ENCODE measurements at places on chromosomes 6 and 20.

- no peak for DNase-seq
Observed at GRCh38 chr6:32406857-32407256, at the start of gene BTNL2. BTNL2 (minus strand) TSS chr6:32407181; CDS start chr6:32407123, 58 bp downstream.

DNA sequence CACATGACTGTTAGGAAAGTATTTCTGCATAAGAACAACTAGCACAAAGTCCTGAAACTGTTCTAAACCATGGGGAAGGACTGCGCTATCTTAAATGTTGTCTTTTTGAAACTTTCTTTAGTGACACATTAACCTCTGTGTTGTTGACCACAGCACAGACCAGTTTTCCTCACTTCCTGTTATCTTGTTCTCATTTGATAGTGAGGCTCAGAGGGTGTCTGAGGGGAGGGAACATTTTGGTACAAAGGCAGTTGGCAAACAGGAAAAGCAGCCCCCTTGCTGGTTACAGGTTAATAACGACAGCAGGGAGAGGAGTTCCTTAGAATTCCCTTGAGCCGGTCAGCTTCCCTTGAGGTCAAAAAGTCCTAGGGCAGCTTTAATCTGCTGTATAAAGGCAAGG is 143.5 kb upstream of the BMP2 start:
- DNase-seq = no peak

- peak; percentile 22 for DNase-seq
Observed at GRCh38 chr6:105179244-105180065, at the start of gene POPDC3. POPDC3 (minus strand) TSS chr6:105180014; CDS start chr6:105161909, 18,105 bp downstream.

- no peak for DNase-seq
Observed at GRCh38 chr20:60869625-60870024, 382.4 kb upstream of the CDH4 start.

- no peak for DNase-seq
Observed at GRCh38 chr20:62859721-62860120, 1.9 kb downstream of the TCFL5 start.

DNA sequence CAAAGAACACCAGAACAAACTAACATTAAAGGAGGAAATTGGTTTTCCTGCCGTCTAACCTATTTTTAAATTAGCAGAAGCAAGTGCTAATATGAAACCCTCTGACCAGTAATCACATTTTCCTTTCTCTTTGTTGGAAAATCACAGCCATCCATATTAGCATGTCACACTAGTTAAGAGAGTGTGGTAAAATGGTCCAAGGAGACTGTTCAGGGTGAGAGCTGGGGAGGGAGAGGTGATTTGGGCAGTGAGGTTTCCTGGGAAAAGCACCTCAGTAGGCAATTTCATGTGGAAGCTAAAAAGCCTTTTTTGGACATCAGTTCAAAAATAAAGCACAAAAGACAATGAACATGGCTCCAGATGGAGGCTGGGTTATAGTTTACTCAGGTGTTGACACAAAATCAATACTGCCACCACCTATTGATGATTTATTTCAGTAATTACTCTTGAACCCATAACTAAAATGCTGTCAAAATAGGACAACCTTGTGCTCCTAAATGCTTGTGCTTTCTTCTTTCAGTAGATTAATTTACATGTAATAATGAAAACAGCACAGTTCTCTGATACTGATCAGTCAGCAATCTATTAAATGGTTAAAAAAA is 333.2 kb downstream of the SAMD5 start:
- DNase-seq = no peak

GRCh38 chr6:39080246-39080875 is 31.8 kb downstream of the GLP1R start:
- DNase-seq = no peak

DNA sequence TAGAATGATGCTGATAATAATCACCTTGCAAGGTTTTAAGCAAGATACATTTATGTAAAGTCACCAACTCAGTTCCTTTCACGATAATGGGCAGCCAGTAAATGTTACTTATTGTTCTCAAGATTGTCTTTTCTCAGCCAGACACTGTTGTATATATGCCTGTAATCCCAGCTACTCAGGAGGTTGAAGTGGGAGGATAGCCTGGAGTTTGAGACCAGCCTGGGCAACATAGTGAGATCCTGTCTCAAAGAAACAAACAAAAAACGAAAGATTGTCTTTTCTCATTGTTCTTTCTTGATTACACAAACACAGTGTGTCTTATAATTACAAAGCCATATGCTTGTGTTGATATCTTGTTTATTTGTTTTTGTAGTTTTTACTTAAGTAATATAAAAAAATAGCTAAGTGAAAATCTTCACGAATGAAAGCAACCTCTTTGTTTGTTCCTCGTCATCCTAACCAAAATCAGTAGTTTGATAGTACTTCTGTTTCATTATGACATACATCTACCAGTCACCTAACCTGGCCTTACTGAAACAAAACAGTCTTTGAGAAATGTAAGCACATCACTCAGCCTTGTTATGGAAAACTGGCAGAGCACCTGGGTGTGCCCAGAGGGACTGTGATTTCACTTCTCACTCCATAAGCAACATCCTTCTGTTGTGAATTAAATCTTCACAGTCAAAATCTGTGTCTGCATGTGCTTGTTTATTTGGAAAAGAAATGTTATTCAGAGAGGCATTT is 436.2 kb upstream of the SOX4 start:
- DNase-seq = no peak

DNA sequence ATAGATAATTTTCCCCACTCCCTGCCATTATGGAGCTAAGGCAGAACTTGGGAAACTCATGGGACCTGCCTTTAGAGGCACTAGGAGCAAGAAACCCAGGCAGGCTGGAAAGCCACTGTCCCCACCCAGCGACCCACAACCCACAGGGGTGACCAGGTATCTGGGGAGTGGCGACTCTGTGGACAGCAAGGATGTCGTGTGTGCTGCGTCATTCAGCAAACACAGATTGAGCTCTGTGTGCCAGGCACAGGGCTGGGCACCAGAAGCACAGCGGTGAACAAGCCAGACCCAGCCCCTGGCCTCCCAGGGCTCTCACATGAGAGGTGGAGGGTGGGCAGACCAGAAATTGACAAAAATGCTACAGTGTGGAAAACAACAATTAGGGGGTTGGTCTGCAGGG is 27.7 kb downstream of the DLGAP4 start:
- DNase-seq = no peak

DNA sequence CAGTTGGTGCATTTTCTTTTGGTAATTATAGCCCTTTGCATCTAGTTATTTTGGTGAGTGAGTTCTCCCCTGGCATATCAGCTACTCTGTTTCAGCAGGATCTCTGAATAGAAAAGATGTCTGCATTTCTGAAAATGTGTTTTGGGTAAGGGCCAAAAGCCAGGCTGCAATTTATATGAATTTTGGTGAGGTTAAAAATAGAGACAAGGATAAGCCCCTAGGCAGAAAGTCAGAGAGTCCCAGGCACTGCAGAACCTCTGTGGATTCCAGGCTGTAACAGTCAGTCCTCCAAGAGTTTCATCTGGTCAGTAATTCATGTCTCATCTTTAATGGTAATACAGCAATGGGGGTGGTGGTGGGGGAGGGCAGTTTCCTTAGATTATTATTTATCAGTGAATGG is 53.0 kb downstream of the HDGFL1 start:
- DNase-seq = no peak

DNA sequence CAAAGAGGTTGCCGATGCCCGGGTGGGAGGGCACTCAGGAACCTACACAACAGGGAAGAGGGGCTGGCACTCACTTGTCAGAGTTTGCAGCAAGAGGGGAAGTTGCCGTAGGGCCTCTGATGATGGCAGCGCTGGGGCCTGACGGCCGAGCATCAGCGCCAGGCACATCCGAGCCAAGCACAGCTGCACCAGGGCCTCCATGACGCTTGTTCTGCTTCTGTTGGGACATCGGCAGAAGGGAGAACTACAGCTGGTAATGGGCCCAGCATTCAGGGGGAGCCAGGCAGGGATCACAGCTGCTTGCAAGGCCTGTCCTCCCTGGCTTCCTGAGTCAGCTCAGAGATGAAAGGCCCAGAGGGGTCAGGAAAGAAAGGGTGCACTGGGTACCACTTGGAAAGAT is 367.7 kb downstream of the CDH4 start:
- DNase-seq = peak; percentile 59
